ENCODE measurements at places on chromosomes 16 and 17.

DNA sequence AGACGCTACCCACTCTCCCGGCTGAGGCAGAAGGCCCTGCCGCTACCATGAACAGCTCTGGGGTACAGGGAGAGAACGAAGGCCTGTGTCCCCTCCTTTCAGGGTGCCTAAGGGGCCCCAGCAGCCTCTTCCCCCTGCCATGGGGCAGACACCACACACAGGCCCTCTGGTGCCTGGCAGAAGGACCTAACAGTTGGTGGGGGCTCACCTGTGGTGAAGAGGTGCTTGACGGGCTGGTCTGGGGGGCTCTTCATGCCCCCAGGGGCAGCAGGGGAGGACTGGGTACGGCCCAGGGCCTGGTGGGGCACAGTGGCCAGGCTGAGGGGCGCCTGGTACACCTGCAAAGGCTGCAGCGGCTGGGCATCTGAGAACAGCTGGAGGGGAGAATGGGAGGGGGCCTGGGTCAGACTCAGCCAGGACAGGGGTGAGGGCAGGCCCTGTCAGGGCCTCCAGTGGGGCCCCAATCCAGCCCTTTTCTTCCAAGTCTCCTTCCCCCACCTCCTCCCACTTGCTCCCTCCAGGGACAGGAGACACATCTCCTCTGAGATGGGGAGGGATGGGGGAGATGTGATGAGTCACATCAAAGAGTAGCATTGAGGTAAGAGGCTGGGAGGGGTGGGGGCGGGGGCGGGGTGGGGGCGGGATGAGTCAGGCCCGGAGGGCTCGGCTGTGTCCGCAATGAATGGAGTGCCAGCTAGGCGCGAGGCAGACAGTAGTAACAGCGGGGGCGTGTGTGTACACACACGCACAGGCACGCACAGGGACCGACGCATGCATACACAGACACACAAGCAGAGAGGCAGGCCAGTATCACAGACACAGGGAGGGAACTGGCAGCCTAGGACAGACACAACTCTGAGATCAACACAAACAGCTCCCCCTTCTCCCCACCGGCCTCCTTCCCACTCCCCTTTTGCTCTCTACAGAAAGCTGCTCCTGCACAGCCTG is 16.1 kb downstream of the G6PC3 start:
- peak; percentile 67 for DNase-seq

DNA sequence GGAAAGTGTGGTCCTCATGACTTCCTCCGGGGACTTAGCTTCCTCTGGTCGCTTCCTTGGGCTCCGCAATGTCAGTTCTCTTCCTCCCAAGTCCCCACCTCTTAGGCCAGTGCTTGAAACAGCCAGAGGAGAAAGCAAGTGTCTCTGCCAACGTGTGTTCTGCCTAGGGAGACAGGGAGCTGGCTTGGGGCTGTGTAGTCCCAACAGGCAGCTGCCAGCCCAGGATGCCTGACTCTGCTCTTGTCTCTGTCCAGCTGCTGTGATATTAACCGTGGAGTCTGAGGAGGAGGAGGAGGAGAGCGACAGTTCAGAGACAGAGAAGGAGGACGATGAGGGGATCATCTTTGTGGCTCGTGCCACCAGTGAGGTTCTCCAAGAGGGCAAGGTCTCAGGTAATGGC is 13.5 kb upstream of the PLEKHG4 start:
- DNase-seq, result no peak

DNA sequence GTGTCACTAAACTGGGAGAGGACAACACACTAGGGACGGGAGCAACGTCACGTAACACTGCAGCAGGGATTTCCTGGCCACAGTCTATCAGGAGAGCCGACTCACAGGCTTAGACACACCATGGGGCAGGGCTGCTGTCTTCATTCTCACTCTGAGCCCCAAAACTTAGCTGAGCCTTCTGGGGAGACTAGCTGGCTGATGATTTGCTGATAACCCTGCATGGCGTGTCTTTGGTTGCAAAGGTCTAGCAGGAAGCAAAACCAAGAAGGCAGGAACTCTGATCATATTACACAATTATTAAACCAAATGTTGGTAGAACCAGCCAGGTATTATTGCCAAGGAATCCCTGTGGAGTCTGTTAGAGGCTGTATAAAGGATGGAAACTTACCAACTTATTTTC is 345.0 kb downstream of the SLC39A11 start:
- DNase-seq, result no peak

- DNase-seq, result no peak
Observed at GRCh38 chr17:60792250-60792898, 114.7 kb downstream of the BCAS3 start.

- DNase-seq, result peak; percentile 77
Observed at GRCh38 chr17:44331249-44331760, 6.7 kb upstream of the SLC25A39 start.

DNA sequence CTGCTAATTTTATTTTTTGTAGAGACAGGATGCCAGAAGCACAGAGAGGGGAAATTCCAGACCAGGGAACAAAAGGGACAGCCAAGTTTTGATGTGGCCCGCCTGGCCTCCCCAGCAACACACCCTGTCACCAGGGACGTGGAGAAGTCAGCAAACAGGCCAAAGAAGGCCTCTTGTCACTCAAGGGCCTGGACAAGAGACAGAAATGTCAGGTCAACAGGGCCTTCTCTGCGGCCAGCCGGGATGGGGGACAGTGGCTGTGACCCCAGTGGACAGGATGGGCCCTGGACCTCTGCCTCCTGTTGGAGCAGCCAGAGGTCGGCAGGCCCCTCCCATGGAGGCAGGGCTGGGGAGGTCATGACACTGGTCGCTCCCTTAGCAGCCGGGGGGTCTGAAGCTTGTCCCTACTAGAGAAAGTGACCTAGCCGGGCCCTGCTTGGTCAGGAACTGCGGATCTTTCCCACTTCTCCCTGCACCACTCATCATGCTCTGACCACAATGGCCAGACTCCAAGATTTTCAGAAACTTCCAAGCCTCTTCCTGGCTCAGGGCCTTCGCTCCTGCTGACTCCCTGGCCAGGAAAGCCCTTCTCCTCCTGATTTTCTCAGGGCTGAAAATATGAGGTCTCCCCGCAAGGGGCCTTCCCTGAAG is 9.2 kb upstream of the TVP23A start:
- no peak for DNase-seq

DNA sequence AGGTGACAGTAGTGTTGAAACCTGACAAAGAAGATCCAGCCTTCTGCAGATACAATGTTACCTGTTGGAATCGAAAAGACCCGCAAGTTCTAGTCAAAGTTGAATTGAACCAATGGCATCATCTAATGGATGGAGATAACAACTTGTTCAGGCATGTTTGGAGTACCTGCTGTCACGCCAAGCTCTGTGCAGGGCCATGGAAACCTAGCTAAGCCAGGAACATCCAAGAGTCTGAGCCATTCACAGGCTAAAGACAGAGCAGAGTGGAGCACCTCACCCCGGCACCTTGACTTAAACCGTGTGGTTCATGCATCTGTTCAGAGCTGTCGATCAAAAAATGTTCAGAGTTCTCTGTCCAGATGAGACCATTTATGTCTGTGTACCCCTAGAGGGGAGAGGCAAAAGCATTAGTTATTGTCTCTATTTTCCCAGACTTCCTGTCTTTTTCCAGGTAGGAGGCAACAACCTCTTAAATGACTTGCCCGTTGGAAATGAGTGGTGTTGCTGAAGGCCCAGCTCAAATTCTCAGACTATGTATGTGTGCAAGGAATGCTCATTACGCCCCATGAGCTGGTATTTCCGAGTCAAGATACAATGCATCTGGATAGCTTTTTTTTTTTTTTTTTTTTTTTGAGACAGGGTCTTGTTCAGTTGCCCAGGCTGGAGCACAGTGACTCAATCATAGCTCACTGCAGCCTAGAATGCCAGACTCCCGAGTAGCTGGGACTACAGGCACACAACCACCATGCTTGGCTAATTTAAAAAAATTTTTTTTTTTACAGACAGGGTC is 44.9 kb upstream of the XYLT1 start:
- DNase-seq, result no peak

DNA sequence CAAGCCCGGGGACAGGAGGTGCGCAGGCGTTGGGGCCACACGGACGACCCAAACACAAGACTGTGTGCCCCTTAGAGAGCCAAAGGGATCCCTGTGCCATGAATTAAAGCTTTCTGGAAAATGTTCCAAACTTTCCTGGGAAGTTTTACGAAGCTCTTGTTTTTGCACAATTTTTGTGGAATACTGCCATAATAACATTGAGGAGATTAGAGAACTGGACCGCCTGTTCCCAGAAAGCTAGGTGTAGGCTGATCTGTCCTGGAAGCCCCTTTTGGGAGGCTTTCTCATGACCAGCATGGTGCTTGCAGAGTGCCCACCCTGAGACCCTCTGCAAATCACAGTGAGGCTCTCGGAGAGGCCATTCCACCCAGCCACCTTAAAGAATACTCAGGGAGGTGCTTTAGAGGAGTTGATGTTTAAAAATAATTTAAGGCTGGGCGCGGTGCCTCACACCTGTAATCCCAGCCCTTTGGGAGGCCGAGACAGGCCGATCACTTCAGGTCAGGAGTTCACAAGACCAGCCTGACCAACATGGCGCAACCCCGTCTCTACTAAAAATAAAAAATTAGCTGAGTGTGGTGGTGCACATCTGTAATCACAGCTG is 1.1 kb downstream of the KDM8 start:
- no peak for DNase-seq

DNA sequence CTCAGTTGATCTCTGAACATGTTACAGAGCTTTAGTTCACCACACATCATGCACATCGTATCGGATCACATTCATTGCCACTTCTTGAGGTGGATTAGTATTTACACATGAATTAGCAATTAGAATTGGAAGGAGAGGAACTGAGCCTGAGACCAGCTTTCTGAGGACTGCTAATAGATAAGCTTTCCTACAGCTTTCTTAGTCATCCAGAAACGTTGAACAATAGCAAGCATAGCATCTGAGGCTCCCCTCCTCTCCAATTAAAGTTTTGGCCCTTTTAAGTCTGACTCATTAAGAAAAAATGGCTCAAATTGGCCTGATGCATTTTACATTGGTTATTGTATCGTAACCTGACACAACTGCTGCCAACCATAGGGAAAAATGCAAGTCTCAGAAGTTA is 1130.4 kb downstream of the CDH8 start:
- no peak for DNase-seq

DNA sequence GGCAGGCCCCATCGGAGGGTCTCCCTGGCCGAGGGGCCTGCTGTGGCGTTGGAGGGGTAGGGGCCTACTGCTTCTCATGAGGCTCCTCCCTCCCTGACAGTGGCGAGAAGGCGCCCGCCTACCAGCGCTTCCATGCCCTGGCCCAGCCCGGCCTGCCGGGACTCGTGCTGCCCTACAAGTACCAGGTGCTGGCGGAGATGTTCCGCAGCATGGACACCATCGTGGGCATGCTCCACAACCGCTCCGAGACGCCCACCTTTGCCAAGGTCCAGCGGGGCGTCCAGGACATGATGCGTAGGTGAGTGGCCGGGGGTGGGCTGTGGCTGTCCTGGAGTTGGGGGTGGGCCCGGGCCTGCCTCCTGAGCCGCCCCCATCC is 1.7 kb downstream of the CDT1 start:
- DNase-seq, result no peak

DNA sequence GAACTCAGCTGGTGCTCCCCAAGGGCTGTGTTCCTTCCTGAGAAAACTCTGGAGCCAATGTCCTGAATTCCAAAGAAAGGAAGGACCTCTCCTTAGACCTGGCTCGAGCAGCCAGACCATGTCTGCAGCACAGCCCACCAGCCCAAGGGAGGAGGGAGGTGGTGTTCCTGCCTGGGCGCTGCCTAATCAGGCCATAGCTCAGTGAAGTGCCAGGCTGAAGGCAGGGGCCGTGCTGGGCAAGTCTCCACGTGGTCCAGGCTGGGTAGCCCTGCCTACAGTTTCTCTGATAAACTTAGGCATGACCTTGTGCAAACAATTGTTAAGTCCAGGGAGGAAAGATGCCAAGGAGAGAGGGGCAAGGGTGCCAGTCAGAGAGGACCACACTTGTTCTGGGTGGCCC is 76.8 kb downstream of the MPRIP start:
- no peak for DNase-seq

DNA sequence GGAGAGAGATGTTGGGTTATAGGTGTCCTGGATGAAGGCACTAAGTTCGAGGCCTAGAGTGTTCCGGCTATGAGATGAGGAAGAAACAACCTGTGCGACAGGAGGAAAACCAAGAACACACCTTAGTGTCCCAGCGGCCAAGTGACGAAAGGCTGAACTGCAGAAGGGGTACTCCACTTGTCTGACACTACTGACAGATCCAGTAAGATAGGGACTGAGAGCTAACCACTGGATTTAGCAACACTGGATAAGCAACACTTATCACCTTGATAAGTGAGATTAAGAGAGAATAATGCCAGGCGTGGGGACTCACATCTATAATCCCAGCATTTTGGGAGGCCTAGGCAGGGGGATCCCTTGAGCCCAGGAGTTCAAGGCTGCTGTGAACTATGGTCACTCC is 7.1 kb downstream of the XPO6 start:
- DNase-seq, result no peak

DNA sequence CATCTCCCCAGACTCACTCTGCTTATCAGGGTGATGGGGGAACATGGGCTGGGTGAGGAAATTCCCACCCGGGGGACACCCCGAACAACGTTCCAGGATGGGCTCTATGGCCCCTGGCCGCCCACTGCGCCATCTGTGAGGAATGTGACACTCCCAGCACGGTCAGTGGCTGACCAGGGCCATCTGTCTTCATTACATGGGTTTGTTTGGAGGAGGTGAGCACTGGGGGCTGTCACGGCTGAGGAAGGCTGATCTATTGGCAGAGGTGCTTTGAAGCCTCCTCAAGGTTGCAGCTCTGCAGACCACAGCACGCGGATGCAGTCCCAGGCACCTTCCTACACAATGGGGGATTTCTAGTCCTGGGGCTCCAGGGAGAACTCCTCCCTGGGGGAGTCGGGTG is 214.1 kb upstream of the FOXF1 start:
- no peak for DNase-seq

GRCh38 chr17:258045-258734 is 76.7 kb upstream of the DOC2B start:
- DNase-seq, result no peak

GRCh38 chr17:4584101-4584916 is at the start of gene SMTNL2:
SMTNL2 (plus strand) TSS chr17:4584529; CDS start chr17:4584606, 77 bp downstream.
- peak; percentile 44 for DNase-seq

GRCh38 chr17:37650419-37651003 is 7.3 kb upstream of the DDX52 start:
- no peak for DNase-seq

DNA sequence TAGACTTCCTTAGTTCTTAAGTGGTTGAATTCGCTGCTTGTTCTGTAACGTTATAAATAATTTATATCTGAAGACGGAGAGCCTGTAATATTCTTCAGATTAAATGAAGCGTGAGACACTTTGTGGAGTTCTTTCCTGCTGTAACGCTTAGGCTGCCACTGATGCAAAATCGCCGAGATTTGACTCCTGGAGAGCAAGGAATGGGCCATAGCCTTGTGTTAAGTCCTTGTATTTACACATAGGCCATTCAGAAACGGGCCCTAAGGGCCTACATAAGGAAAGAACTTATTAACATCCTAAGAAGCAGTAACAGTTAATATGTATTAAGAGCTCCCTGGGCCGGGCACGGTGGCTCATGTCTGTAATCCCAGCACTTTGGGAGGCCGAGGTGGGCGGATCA is 936 bp downstream of the EMC6 start:
- DNase-seq, result no peak

GRCh38 chr17:44557651-44558285 is 484 bp downstream of the FZD2 start:
- DNase-seq, result peak; percentile 56

GRCh38 chr16:11909653-11910545 is 5.9 kb downstream of the GSPT1 start:
- no peak for DNase-seq

All from activated T-cell treated with anti-CD3 and anti-CD28 coated beads, Interleukin-2, amount 50 U/mL, for 48 hours (primary cell).